ENCODE measurements at places on chromosomes 4 and X.

DNA sequence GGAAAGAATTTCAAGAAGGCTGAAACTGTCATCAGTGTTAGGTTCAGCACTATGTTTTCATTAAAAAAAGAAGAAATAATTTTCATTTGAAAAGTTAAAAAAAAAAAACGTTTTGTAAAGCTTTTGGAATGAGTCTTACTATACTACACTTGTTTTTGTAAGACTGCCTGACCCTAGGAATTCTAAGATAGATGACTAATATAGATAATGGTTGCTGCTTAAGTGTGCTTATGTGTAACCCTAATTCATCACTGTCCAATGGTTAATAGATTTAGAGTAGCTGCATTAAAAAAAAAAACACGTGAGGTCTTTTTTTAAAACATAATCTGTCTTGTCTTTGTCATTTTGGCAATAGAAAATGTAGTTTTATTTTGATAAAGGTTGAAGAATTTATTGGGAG lies 323.2 kb downstream of the IL1RAPL1 start:
- no peak for DNase-seq

DNA sequence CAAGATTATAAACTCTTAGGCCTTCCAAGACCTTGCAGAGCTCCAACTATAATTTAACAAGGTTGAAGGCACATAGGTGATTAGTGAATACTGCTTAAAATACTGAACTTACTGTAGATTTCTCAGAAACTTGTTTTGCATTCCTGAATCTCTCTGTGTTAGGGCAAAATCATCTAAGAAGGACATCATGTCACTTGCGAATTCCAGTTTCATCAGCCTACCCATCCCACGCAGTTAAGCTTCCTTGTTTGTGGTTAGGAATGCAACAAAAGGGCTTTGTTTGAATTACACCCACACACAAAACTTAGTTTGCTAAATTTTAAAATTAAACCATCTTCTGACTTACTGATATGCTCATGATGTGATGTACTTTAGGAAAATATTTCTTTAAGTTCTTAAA lies 174.0 kb downstream of the SOWAHB start:
- peak; percentile 81 for DNase-seq

- DNase-seq: no peak
Observed at GRCh38 chr4:78610546-78611214, 59.1 kb downstream of the ANXA3 start.

DNA sequence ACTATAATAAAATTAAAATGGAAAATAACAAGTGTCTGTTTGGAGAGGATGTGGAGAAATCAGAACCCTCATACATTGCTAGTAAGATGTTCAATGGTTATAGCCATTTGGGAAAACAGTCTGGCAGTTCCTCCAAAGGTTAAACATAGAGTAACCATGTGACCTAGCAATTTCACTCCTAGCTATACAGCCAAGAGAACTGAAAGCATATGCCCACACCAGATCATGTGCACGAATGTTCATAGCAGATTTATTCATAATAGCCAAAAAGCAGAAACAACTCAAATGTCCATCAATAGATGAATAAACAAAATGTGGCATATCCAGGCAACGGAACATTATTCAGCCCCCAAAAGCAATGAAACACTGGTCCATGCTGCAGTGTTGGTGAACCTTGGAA lies 9.4 kb upstream of the CCNQ start:
- no peak for DNase-seq

DNA sequence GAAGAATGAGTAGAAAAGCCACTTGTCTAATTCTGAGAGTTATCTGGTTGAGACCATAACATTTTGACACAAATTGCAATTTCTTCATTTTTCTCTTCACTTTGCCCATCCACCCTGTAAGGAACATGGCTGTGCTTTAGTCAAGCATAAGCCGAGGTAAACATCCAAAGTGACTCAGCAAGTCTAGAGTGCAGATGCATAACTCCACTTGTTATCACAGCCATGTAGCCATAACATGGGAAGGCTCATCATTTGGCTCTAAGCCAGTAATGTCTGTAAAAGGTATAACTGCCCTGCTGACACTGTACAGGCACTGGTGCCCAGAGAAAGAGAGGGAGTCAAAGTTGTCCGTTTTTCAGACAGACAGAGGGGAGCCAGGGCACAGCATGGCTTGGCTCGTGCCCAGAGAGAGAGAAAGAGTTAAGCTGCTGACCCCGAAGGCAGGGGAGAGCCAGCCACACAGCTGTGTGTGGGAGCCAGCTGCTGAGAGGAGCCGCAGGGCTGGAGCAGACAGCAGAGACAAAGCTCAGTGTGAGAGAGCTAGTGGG lies 76.9 kb upstream of the EXOC1L start:
- DNase-seq: no peak

DNA sequence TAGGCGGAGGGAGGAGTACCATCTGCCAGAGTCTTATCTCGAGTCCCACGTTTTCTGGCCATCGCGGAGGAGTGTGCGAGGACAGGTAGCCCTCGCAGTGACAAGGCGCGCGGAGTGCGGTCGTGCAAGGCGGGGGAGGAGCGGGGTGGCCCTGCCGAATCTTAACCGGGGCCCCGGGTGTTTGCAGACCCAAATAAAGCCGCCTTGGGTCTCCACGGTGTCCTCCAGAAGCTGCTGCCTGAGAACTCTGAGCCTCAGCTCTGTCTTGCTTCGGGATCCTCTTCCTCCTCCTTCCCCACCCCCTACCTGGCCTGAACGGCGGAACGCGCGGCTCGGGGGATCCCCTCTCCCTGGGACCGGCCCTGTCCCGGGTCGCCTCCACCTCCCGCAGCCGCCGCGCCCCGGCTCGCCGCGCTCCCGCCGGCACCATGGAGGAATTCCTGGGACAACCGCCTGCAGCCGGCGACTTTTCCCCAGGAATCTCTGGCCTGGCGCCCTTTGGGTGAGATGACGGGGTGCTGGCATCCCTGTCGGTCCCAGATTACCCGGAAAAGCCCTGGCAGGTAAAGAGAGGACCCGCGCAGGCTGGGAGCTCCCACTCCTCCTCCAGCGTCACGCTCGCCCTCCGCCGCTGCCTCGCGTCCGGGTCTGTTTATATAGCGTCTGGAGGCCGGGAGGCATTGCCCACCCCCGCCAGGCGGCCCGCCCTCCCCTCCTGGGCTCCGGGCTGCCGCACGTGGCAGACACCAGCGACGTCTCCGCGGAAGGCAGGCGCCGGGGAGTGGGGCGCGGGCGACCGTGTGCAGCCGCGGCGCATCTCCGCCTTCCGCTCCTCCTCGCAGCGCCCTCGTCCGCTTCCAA lies at the start of gene GALNTL6:
Gene GALNTL6 (plus strand): TSS at position 740 of the 861 bp plus-strand sequence.
- no peak for DNase-seq

- DNase-seq: peak; percentile 87
Observed at GRCh38 chr4:37549041-37549440, 137.1 kb downstream of the RELL1 start.

DNA sequence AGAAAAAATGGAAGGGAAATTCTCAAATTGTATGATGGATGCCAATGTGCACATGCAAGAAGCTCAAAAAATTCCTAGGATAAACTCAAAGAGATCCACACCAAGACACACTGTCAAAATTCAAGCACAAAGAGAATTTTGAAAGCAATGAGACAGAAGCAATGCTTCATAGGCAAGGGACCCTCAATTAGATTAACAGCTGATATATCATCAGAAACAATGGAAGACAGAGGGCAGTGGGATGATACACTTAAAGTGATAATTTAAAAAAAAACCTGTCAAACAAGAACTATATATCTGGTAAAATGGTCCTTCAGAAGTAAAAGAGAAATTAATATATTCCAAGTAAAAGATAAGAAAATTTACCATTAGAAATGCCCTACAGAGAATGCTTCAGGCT lies 306.3 kb upstream of the PCDH7 start:
- no peak for DNase-seq

DNA sequence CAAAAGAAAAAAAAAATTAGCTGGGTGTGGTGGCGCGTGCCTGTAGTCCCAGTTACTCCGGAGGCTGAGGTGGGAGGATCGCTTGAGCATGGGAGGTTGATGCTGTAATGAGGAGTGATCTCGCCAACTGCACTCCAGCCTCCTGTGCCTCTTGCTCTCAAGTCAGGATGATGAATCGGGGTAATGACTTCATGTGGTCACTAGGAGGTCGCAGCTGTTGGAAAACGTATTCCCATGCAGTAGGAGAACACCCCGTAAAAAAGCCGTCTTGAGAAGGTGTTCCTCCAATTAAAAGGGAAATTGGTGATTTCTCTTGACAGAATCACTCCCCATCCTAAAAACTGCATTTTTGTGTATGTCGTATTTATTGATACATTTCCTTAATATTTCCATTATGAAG lies 2.2 kb downstream of the CCNB3 start:
- no peak for DNase-seq

GRCh38 chr4:47533689-47534347 lies 48.7 kb downstream of the ATP10D start:
- no peak for DNase-seq

DNA sequence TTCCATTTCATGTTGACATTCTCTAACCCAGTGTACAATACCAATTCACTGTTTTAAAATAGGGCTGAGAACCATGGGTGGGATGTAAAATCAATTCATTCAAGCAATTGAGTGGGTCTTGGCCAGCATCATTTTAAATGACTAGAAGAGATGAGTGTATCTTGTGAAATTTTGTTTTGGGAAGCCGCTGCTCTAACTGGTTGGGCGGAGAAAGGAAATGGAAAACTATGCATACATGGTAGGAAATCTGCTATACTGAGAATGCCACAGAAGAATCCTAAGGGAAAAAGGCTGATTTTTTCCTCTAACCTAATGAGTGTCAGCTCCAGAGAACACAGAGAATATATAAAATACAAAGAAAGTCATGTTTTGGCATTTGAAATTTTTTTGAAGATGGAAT lies 54.8 kb upstream of the DCLK2 start:
- DNase-seq: no peak

DNA sequence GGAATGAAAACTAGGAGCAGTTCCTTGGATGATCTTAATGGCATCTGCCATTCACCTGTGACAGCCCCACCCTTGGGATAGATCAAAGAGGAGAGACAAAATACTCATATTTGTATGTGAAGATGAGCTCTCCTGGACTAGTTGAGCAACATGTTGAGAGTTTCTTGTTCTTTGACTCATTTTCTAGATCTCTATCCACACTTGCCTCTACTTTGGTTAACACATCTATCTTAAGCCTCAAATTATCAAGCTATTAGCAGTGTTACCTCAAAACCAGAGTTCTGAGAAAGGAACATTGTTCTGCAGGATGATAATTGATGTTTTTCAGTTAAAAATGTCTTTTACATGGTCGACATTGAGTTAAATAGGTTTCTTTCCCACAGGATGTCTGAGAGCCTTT lies 94.2 kb upstream of the TEX13D start:
- no peak for DNase-seq

GRCh38 chr4:99378876-99379275 lies 26.3 kb upstream of the ADH1C start:
- DNase-seq: no peak

DNA sequence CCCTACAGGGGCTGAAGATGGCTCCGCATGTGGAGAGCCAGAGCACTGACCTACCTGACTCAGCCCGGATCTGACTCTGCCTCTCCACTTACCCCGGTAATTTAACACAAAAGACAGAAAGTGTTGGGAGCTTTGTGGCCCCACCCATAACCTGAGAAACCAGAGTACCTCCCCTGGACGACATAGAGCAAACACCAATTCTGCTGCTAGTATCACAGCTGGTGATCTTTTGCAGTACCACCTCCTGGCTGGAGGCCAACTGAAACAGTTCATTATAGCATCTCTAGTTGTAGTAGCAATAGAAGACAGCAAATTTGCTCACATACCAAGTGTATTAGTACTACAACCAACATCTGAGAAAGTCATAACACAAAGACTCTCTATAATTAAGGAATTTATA lies 443.9 kb downstream of the KLHL4 start:
- no peak for DNase-seq

- no peak for DNase-seq
Observed at GRCh38 chrX:2383735-2384134, 117.0 kb downstream of the DHRSX start.

GRCh38 chrX:1273896-1274295 lies 5.3 kb downstream of the CSF2RA start:
- DNase-seq: no peak

GRCh38 chrX:3715921-3716320 lies 2.5 kb upstream of the PRKX start:
- DNase-seq: no peak

DNA sequence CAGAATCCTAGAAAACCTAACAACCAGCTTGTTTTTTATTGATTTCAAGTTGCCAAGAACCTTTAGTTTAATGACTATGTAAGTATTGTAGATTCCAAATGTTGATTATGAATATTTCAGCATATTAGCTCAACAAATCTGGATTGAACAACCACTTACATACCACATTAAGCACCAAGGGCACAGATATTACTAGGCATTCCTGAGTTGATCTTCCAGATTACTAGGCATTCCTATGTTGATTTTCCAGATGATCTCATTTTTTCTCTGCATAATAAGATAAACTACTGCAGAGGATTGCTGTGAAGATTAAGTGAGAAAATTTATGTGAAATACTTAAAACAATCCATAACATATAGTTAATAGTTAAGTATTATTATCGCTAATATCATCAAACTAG lies 17.4 kb upstream of the DCAF8L1 start:
- DNase-seq: no peak

DNA sequence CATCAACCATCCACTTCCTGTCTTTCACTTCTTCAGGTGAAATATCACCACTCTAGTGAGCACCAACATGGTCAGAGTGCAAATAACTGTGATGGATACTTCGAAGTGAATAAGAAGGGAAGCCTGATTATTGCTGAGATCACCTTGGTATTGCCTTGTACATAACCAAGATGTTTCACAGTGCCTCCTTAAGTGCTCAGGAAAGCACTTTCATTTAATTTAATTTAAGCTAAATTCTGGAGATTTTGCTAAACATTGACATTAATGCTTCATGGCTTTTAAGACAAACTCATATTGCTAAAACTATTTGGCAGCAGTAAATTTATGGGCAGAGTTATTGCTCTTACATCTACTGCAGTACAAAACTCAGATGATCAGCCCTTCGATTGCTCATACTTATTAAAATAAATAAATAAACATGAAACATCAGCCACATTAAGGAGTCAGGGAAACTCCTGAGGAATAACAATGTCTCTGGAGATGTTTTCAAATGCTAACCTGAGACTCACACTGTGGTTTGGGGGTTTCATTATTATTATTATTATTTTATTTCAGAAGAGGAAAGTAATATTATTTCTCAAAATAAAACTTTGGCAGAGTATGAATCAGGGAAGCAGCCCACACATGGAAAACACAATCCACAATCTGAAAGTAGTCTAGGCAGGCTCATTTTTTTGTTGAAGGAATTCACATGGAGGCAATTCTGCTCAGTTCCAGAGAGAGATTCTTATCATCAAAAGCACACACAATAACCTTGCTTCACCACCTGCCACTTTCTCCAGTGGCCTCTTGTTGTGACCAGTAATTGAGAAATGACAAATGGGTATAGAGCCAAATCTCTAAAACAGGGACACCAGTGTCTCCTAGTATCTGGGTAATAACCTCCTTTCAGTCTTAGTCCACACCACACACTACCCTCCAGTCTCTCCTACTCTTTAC lies 344.2 kb downstream of the MAPK10 start:
- no peak for DNase-seq

- DNase-seq: no peak
Observed at GRCh38 chrX:9907645-9908387, 59.3 kb upstream of the CLDN34 start.

GRCh38 chr4:1683736-1684505 lies at the start of gene FAM53A:
Gene FAM53A, minus strand, starts transcription at chr4:1684313. Its CDS starts 15,572 bp downstream, at chr4:1668741.
- no peak for DNase-seq

GRCh38 chr4:150164055-150164454 lies 85.8 kb downstream of the DCLK2 start:
- no peak for DNase-seq

GRCh38 chr4:158861766-158862165 lies 92.9 kb downstream of the FNIP2 start:
- DNase-seq: no peak
